Activated CD4-positive, alpha-beta T cell treated with anti-CD3 and anti-CD28 coated beads, Interleukin-2, amount 50 U/mL, for 24 hours (primary cell): ENCODE measurements at places on chromosomes 1 and 21.

- DNase-seq = no peak
Observed at GRCh38 chr21:42567214-42567555, 53.5 kb downstream of the SLC37A1 start.

DNA sequence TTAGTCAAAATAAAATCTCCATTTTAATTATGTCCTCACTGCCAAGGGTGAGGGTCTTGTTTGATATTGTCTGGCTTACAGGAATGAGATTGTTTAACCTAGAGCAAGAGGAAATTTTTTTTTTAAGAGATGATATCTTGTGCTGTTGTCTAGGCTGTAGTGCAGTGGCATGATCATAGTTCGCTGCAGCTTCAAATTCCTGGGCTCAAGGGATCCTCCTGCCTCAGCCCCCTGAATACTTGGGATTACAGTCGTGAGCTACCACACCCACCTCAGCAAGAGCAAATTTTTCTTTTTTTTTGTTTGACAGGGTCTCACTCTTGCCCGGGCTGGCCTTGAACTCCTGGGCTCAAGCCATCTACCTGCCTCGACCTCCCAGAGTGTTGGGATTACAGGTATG lies 84.6 kb downstream of the DISP1 start:
- no peak for DNase-seq

GRCh38 chr21:36200081-36200561 lies 43.5 kb downstream of the DOP1B start:
- no peak for DNase-seq

- DNase-seq = no peak
Observed at GRCh38 chr21:44637018-44637850, at the start of gene KRTAP10-10. KRTAP10-10 (plus strand) TSS chr21:44637356; CDS start chr21:44637418, 62 bp downstream.

- no peak for DNase-seq
Observed at GRCh38 chr1:88935522-88936222, 44.3 kb upstream of the GTF2B start.

DNA sequence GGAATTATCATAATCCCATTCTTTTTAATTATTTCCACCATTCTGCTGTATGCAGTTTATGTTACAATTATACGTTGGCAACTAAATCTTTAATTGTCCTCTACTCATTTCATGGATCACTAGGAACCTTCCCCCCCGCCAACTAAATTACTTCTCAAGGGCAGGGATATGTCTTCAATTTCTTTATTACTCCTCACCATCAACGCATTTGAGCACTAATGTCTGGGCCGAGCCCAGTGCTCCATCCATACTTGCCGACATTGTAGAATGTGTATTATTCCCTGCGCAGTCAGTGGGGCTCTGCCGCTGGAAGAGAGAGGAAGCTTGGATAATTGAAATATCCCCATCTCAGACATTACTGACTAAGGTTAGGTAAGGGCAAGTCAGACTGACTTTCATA lies 236.4 kb upstream of the AJAP1 start:
- no peak for DNase-seq

DNA sequence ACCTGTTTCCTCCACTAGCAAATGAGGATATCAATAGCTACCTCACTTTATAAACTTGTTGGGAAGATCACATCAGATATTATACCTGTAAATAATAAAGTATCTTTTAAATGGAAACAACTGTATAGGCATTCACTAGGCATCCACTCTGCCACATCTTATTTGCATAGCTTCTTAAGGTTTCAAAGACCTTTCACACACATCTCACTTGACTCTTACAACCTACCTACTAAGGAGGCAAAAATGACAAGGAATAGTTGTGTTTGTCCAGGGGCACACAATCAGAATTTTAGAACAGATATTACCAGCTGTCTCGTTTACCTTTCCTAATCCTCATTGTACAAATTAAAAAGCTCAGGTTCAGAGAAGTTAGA lies 51.5 kb downstream of the VANGL2 start:
- DNase-seq = no peak

DNA sequence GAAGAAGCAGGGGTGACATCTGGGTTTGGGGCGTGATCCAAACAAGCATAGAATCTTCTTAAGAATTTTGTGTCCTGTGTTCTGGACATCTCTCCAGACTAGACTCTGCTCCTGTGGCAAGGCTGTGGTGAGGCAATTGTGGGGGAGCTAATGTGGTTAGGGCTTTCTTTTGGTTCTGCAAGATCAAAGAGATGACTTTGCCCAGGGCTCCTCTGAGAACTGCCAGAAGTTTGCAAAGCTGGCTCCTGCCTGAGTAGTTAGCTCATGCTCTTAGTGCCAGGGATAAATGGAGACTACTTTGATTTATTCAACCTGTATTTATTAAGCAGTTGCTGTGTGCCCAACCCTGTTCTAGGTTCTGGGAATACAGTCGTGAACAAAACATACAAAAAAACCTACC lies 34.0 kb upstream of the CRNN start:
- no peak for DNase-seq

DNA sequence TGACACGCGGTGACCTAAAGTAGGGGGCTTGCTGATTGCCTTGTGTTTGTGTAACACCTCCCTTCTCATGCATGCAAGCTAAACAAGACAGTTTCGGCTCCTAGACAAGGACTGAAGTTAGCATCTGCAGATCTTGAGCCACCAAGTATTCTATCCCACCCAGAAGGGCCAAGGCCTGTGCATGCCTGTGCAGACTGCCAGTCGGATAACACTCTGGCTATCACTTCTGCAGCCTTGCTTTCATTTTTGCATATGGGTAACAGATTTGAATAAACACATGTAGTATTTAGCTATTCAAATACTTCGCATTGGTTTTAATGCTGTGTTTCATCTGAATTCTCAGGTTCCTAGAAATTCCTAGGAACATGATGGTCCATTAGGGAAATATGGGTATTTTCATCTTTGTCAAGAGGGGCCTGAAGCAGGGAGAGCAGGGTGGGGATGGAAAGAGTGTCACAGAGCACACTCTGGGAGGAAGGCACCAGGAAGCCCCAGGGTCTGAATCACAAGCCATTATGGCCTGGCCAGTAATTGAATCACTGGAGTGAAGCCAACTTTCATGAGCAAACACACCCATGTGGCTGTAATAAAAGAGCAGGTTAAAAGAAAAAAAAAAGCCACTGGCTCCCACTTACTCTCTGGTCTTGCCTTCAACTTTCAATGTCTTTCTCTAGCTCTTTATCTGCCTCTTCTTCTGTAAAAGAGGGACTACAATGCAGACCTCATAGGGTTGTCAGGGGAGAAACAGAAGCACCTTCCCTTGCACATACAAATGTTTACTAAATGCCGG lies 28.3 kb downstream of the GADD45A start:
- DNase-seq = no peak

DNA sequence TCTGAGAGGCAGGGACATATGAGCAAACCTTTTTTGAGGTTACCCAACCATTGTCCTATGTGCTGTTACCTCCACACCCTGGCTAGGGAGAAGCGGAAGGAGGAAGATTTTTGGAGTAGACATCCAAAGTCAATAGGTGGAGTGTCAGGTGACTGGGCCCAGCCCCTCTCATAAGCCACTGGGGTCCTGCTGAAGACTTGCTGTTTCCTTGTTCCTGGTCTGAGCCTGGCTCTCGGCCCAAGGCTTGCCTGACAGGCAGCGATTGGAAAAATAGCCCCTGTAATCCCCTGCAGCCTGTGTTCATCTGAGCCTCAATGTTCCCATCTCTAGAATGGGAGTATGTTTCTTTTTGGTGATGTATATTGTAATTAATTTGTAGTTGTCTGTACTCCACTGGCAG lies 6.9 kb upstream of the PIGR start:
- DNase-seq = no peak

- DNase-seq = no peak
Observed at GRCh38 chr1:26046246-26047095, 553 bp upstream of the SLC30A2 start.

DNA sequence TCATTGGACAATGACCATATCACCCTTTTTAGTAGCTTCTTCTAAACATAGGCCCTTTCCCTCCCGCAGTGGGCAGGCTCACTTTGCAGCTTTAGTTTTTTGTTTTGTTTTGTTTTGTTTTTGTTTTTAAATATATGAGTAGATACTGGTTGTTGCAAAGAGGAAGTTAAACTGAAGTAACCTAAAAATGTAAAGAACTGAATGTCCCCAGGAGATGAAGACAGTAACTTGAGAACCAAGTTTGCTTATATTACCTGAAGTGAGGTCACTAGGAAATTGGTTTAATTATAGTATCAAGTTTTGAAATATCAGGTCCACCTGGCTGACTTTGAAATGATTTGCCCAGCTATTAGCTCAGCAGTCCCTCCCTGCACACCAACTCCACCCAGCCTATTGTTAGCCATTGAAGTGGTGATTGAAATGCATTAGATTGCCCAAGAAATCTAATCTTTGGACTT lies 18.2 kb downstream of the SMAP2 start:
- no peak for DNase-seq

GRCh38 chr1:43651188-43651587 lies 1.2 kb downstream of the KDM4A start:
- no peak for DNase-seq

DNA sequence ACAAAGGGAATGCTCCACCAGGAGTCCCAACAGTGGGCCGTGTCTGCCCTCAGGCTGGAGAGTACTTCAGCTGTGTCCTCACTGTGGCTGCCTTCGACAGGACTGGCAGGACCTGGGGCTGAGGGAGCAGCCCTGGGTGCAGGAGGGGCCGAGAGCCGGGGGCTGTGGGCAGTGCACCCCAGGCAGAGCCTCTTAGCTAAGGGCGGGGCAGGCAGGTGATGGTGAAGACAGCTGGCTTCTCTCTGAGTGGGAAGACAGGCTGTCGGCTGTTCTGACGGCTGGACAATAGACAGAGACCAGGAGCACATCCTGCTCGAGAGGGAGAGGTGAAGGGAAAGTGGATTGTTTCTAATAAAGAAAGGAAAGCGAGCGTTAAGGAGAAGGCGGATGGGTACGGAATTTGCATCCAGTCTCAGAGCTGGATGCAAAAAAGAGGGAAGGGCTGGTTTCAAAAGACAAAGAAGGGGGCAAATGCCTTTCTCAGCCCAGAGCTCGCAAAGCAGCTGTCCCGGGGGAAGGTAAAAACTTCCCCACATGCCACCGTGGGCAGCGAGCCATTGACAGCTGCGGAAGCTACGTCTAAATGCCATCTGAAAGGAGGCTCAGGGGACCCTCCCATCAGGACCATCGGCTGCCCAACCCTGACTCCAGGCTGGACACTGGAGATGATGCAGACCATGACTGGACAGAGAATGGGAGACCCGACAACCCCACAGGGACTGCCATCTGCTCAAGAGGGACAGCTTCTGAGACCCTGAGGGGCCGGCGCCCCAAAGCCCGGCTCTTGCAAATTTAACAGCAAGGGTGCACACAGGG lies 92.0 kb downstream of the STUM start:
- DNase-seq = no peak

GRCh38 chr1:84152649-84153056 lies 8.6 kb downstream of the PRKACB start:
- no peak for DNase-seq

DNA sequence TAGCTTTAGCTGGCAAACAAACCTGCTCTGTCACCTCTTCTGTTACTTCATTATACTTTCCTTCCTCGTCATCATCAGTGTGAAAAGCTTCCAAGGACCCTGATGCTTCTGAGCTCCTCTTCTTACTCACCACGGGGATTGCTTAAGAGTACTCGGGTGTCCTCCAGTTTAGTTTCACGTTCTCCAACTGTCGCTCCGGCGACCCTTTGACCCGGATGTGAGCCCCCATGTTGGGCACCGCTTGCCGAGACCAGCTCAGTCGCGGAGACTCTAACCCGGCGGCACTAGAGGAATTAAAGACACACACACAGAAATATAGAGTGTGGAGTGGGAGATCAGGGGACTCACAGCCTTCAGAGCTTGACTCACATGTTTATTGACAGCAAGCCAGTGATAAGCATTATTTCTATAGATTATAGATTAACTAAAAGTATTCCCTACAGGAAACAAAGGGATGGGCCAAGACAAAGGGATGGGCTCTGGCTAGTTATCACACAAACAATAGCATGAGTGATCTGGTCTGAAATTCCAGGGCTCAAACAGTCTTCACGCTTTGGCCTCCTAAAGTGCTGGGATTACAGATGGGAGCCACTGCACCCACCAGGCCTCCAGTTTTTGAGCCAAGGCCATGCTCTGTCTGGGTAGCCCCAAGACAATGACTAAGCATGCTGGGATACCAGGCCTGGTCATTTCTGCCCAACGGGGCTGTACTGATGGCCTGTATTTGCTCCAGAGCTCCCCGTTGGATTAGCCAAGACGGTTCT lies 30.1 kb upstream of the ENO1 start:
- DNase-seq = no peak

DNA sequence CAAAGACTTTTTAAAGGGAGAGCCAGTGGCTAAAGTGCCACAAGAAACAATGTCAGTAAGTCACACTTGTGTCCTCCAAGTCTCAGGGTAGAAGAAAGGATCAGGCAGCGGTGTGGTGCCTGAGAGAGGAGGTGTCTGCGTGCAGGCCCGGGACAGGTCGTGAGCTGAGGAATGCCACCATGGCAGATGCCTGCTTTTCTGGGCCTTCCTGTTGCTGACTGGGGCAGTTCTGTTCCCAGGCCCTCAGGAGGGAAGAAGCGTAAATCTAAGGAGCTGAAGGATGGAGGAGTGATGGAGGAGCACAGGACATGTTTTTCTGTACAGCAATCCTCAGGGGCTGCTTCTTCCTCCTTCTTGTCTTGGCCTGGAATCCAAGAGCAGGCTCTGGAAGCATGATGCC lies 165.8 kb downstream of the ZBTB18 start:
- no peak for DNase-seq
